Left renal cortex interstitium (tissue), 4 donors: ENCODE measurements at places on chromosomes 2 and 18.
A peak's percentile ranks its signal among the peaks of the same experiment; 100 is the strongest.

GRCh38 chr2:150732491-150732890, 245.0 kb upstream of the RND3 start:
- no peak for DNase-seq

DNA sequence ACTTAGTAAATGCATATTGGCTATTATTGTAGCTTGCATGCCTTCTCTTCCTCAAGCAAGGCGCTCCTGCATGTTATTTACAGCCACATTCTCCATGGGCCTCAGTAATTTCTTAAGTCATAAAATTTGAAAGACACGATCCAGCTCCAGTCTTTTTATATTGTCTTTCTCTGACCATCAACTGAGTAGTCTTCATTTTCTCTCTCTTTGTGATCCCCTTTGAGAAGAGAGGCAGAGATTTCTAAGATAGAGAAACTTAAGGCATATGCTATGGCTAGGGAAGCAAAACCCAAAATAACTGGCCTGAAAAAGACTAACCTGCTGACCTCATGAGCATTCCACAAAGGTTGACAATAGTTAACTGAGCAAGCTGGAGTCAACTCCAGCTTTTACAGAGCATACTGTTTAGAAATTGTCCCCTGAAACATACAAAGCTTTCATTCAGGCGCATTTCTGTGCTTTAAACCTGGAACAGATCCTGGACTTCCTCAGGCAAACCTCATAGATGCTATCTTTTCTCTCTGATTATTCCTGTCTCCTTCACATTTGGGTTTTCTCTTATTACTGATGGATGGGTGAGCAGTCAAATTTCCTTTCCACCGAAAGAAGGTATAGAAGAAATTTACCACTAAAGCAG, 4.6 kb downstream of the DPP4 start:
- DNase-seq: no peak

GRCh38 chr2:112006076-112006410, 49.0 kb upstream of the TMEM87B start:
- DNase-seq: no peak

GRCh38 chr2:205802941-205803340, 120.6 kb downstream of the NRP2 start:
- DNase-seq: no peak

DNA sequence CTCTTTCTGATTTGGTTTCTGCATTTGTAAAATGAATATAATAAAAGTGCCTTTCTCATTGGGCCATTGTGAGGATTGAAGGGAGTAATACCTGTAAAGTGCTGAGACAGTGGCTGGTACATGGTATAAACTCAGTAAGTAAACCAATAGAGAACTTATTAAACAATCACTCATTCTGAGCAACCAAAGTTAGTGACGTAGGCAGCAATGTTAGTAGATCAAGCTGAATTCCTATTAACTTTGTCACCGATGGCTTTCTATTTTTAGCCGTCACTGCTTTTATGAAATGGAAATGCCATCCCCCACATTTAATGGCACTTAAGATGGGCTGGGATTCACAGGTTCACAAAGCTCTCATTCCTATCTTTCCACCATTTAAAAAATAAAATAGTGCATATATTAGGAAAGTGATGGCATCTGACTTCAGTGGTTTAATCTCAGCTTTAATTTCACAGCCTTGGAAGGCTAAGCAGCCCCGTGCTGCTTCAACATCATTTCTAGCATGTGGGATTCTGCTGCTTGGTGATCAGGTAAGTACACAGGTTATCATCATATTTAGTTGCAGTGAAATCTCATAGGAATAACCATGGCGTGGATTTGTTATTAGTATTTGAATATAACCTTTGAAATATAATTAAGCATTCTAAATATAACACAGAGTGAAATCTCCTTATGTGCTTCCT, 17.6 kb upstream of the PPP4R1 start:
- no peak for DNase-seq

GRCh38 chr2:54669677-54670484, 53.6 kb upstream of the EML6 start:
- DNase-seq: no peak

DNA sequence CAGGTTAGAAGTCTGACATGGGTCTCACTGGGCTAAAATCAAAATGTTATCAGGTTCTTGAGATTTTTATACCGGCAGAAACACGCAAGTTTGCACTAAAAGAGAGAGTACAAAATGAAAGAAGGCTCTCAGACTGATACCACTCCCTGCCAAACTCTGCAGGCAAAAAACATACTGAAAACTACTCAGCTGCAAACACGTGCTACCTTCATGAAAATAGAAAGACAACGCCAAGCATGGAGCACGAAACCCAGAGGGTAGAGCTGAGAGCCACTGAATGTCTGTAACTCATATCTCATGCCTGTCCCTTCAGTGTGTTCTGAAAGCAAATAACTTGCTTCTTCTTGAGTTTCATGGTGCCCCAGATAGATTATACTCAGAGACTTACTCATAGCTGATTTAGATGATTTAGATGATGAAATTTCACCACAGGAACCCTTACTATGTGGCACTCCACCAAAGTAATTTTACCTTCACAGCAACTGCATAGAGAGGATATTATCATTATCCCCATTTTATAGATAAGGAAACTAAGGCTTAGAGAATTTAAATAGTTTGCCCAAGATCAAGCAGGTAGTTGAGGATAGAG, 313.0 kb upstream of the SLC39A10 start:
- no peak for DNase-seq

GRCh38 chr18:41870817-41871216, 84.2 kb upstream of the PIK3C3 start:
- DNase-seq: no peak

DNA sequence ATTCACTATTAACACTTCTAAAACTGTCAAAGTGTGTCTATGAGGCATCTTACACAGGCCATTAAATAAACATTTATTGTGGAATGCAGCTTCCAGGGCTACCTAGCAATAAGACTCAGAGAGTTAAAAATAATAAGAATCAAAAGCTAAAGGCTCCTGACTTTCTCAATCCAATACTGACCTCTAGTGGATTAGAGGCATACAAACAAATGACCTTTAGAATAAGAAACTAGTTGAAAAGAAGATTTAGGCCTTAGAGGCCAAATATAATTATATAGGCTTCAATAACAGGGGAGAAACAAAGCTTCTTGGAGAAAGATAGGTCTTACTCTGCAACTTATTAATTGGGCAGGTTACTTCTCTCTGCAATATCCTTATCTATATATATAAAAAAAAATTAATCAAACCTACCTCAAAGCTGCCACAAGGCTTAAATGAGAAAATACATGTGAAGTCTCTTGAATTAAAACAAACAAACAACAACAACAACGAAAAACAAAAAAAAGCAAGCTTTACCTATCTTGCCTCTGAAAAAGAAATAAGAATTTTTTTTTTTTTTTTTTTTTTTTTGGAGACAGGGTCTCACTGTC, 246.1 kb downstream of the EXOC6B start:
- DNase-seq: peak; percentile 40

GRCh38 chr2:60170272-60170671, 383.2 kb downstream of the BCL11A start:
- no peak for DNase-seq

- no peak for DNase-seq
These were observed 104.7 kb upstream of the FAM117B start for GRCh38 chr2:202530038-202530437.

- DNase-seq: no peak
These were observed 10.1 kb downstream of the SRSF7 start for GRCh38 chr2:38740851-38741731.

DNA sequence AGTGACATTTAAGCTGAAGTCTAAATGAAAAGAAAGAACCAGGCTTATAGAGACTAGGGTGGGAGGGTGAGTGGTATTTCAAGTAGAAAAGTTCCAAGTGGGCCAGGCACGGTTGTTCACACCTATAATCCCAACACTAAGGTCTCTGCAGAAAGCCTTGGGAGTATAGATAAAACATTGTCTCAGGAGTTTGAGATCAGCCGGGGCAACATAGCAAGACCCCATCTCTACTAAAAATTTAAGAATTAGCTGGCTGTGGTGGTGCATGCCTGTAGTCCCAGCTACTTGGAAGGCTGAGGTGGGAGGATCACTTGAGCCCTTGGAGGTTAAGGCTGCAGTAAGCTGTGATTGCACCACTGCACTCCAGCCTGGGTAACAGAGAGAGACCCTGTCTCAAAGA, 143.4 kb upstream of the PKDCC start:
- no peak for DNase-seq

DNA sequence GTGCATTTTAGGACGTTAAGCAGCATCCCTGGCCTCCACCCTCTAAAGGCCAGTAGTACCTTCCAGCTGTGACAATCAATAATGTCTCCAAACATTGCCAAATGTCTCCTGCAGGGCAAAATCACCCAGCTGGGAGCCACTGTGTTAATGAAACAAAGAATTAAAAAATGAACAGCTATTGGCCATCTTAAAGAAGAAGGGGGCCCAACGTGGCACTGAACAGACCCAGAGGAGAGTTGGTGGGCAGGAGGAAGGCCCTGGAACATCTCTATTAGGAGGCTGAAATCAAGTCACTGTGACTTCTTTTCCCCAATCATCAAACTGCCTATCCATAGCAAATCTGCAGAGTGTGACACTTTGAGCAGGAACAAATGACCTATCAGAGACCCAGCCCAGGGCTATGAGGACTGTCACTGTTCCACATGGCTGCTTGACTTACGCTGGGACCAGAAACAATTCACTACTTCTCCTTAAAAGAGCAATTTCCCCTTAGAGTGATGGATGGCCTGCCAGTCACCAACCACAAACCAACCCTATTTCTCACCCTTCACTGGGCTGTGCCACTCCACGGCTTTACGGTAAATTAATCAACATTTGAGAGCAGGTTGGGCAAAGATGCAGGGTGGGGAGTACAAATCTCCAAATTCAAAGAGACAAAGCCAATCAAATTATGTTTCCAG, 35.2 kb upstream of the TEX51 start:
- DNase-seq: no peak

- DNase-seq: no peak
These were observed 75.4 kb downstream of the EMX1 start for GRCh38 chr2:72992734-72993102.

DNA sequence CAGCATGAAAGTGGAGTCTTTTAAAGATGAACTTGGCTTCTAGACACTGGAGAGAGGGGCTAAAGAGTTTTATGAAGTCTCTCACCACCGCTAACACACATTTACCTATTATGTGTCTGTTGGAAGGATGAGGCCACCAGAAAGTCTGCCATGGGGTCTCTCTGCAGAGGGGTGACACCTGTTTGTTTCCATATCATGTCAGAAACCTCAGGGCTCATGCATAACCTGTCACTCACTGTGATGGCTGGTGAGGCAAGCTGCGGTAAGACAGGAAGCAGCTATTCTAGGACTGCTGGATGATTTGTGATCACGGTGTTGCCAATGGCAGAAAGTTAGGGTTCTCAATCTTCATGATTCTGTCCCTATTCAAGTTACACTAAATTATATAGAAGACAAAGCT, 60.8 kb upstream of the DNMT3A start:
- no peak for DNase-seq

- DNase-seq: no peak
These were observed 275.9 kb upstream of the GCFC2 start for GRCh38 chr2:75986617-75987016.

- DNase-seq: no peak
These were observed 1.1 kb downstream of the KCNJ3 start for GRCh38 chr2:154699575-154699930.

GRCh38 chr18:4405965-4406364, 49.1 kb downstream of the DLGAP1 start:
- DNase-seq: no peak

GRCh38 chr2:112242384-112242783, 12.5 kb downstream of the ZC3H8 start:
- no peak for DNase-seq

GRCh38 chr2:28729698-28730097, 21.9 kb upstream of the PPP1CB start:
- DNase-seq: no peak

DNA sequence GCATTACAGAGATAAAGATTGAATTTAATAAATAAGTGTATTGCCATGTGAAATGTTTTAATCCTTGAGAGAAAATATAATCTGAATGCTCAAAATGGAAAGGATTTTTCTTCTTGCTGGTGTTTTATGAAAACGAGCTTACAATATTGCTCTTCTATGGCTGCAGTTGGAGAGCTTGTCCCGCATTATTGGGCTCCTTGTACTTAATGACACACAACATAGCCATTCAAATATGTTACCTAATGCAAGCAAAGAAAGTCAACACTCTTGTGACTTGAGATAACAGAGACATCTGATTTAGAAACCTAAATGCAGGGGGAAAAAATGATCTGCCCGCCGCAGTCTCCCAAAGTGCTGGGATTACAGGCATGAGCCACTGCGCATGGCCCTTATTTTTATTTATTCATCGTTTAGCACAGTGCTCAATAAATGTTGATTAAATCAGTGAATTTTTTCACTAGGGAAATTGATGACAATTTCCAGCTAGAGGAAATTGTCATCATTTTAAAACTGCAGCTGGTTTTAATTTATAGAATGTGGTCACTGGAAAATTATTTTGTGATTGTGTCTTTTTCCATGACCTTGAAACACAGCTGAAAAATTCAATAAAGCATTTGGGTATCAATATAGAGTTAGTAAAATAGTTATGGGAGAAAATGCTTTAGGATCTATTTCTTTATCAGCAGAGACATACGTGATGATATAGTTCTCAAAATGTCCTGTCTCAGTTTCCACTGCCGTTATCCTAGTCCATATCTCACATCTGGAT, 2.4 kb upstream of the PRKD3 start:
- DNase-seq: no peak

DNA sequence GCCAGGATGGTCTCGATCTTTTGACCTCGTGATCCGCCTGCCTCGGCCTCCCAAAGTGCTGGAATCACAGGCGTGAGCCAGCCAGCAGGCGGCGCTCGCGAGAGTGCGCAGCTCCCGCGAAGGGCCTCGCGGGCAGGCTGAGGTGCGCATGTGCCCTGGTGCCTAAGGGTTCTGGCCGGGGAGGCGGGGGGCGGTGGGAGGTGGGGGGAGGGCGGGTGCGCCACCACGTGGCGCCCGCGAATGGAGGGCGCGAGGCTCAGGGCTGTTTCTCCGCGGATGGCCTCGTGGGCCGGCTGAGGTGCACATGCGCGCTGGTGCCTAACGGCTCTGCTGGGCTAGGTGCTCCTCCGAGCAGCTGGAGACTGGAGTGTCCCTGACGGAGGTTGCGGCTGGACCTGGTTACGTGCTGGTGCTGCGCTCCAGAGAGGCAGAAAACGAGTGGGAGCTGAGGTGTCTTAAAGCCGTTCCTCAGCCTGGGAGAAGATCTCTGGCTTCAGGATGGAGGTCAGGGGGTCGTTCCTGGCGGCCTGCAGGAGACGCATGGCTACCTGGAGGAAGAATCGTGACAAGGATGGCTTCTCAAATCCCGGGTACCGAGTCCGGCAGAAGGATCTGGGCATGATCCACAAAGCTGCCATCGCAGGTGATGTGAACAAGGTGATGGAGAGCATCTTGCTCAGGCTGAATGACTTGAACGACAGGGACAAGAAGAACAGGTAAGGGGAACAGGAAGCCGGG, at the start of gene ANKRD62:
ANKRD62 (plus strand) TSS at position 324 of the 738 bp plus-strand sequence; CDS start at position 499, 175 bp downstream.
- no peak for DNase-seq

GRCh38 chr18:62796216-62796621, 80.9 kb downstream of the PHLPP1 start:
- no peak for DNase-seq

DNA sequence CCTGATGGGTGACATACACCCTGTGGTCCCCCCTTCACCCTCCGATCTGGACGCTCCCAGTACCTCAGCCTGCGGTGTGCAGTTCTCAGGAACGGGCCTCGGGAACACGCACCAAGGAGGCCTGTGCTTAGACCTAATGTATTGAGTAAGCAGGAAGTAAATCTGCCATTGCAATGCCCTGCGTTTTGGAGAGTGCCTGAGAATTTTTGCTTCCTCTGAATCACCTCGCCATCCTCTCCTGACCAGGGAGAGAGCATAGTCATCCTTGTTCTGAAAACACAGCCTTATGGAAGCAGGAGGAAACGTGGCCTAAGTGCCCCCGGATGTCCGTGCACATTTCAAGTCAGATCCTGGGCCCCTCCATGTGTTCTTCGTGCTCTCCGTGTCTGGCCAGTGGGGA, 272.2 kb downstream of the NDUFA10 start:
- DNase-seq: no peak
